ENCODE measurements at places on chromosomes 4 and X.

GRCh38 chrX:10620121-10620699, at the start of gene MID1:
MID1 (minus strand) TSS chrX:10620585; CDS start chrX:10567547, 53,038 bp downstream.
- peak; percentile 88 for ATAC-seq

GRCh38 chr4:24930151-24930550, 17.3 kb upstream of the CCDC149 start:
- no peak for ATAC-seq

DNA sequence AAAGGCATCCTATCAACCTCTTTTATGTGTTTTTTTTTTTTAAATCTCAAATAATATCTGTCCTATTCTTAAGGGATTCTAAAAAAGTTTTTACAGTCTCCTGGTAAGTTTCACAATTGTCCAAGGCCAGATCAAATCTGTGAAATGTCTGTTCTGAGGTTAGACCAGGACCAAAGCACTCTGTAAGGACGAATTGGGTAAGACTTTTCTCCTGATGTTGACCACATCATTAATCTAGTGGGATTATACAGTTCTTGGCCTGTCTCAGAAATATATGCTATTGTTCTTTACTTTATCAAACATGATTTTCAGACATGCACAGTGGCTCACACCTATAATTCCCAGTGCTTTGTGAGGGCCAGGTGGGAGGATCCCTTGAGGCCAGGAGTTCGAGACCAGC, 45.8 kb upstream of the TMEM131L start:
- no peak for ATAC-seq

- no peak for ATAC-seq
Observed at GRCh38 chr4:10947898-10948297, 263.3 kb upstream of the CLNK start.

DNA sequence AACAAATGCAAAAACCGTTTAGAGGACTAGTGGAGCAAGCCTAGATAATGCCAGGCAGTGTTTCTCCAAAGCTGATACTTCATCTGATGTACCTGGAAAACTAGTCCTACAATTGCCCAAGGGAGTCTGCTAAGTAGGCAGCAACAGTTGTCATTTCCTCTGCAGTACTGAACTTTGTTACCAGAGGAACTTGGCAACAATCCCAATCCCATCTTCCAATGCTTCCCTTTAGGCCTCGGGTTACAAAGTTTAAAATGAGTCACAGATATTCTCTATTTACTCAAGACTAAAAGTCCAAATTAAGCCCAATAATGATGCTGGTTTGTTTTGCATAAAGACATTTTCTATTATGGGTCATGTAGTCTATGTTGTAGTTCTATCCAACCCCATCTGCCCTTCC, 120.0 kb upstream of the GLRA2 start:
- no peak for ATAC-seq

- ATAC-seq: no peak
Observed at GRCh38 chr4:150082241-150082640, 4.0 kb downstream of the DCLK2 start.

- no peak for ATAC-seq
Observed at GRCh38 chr4:62822306-62822705, 1586.9 kb downstream of the TECRL start.

GRCh38 chr4:16858275-16858752, 40.1 kb downstream of the LDB2 start:
- ATAC-seq: no peak

GRCh38 chr4:8855818-8856245, 15.8 kb downstream of the HMX1 start:
- no peak for ATAC-seq

- no peak for ATAC-seq
Observed at GRCh38 chr4:36841583-36842326, 402.8 kb upstream of the NWD2 start.

- ATAC-seq: no peak
Observed at GRCh38 chrX:40279762-40280161, 182.0 kb upstream of the BCOR start.

DNA sequence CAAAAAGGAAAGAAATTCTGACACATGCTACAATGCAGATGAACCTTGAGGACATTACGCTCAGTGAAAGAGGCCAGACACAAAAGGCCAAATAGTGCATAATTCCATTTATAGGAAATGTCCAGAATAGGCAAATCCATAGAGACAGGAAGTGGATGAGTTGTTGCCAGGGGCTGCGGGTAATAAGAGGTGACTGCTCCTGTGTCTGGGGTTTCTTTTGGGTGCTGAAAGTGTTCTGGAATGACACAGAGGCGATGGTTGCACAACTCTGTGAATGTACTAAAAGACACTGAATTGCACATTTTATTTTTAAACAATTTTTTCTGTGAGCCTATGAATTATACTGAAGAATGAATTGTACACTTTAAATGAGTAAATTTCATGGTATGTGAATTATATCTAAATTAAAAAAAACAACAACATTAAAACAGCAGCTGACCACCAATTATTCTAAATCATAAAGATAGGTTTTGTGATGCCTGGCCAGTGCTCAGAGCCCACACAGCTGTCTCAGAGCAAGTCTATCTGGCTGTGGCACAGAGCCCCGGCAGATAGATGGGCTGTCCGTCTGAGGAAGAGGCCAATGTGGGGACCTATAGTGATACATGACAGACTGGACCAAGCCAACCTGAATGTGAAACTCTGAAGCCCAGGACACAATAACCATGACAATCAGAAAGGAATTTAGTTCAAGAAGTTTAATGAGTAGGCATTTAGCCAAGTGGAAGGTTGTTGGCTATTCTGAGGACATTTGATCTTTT, 23.5 kb upstream of the IRAK1 start:
- ATAC-seq: peak; percentile 41

GRCh38 chrX:63101879-63102620, 249.1 kb downstream of the SPIN4 start:
- ATAC-seq: no peak

DNA sequence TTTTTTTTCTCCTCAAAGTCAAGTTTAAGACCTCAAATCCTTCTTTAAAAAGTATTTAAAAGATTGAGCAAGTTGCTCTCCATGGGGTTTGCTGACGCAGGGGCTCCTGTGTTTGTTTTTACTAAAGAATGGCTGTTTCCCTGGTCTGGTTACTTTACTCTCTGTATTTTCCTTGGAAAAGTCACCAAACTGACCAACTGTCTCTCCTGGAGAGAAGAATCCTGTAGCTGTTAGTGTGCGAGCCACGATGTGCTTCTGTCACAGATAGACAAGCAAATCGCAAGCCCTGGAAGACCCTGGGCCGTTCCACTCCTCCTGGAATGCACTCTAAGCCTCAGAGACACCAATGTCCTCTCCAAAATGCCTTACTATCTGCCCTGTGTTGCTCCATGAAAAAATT, 212.1 kb downstream of the CHIC2 start:
- ATAC-seq: no peak

DNA sequence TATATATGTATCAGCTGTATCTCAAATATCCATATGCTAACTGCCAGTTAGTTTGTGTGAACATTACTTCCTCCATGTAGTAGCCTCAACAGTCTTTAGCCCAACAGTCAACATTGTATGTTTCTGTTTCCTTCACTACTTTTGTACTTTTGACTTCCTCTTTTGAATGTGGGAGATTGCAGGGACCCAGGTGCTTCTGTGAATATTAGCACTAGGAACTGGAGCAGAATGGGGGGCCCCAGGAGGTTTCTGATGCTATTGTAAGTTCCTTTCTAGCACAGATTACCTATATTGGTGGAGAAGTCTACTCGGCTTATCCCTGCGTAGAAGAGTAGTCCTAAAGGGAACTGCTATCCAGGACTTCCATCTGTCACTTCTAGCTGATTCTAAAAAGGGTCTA, 2.3 kb downstream of the PLAC8 start:
- ATAC-seq: no peak

GRCh38 chrX:136589966-136590365, 58.0 kb downstream of the VGLL1 start:
- no peak for ATAC-seq

- ATAC-seq: no peak
Observed at GRCh38 chrX:24260842-24261550, 52.9 kb downstream of the SUPT20HL2 start.

DNA sequence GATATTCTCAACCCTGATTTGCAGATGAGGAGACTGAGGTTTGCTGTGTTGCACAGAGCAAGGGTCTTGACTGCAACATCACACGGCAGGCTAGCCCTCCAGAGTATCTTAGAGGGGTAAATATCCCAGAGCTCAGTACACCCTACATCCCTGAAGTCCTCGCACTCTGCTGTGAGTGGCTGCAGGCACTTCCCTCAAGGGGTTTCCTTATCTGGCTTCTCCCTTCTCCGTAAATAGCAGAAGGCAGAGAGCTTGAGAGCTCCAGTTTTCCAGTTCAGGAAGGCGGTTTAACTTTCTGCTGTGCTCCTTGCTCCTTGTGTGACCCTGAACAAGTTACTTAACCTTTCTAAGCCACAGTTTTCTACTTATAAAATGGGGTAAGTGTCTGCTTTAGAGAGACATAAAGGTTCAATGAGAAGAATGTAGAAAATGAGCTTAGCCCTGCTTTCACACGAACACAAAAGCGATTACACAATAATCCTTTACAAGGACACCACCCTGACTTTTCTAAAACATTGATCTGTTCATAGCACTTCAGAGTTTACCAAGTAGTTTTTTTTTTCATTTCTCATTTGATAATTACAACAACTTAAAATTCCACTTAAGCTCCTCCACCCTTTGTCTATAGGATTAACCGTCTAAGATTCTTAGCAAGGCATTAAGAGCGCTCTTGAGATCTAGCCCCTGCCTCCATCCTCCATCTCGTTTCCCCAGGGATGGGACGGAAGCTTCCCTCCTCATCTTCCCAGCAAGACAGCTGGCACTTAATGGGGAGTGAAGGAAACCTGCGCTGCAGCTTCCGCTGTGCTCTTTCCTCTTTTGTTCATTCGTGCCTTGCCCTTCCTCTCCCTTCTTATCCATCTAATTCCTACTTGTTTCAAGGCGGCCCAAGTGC, 68.4 kb downstream of the TAPT1 start:
- ATAC-seq: no peak

- ATAC-seq: no peak
Observed at GRCh38 chr4:176409627-176410026, 89.9 kb downstream of the SPCS3 start.

- no peak for ATAC-seq
Observed at GRCh38 chr4:44425614-44426208, 22.9 kb downstream of the KCTD8 start.

- no peak for ATAC-seq
Observed at GRCh38 chr4:2694691-2695090, 61.4 kb downstream of the TNIP2 start.

GRCh38 chr4:40842725-40843423, 93.1 kb downstream of the NSUN7 start:
- ATAC-seq: peak; percentile 17

GRCh38 chr4:2105559-2105958, 46.4 kb downstream of the NAT8L start:
- no peak for ATAC-seq

DNA sequence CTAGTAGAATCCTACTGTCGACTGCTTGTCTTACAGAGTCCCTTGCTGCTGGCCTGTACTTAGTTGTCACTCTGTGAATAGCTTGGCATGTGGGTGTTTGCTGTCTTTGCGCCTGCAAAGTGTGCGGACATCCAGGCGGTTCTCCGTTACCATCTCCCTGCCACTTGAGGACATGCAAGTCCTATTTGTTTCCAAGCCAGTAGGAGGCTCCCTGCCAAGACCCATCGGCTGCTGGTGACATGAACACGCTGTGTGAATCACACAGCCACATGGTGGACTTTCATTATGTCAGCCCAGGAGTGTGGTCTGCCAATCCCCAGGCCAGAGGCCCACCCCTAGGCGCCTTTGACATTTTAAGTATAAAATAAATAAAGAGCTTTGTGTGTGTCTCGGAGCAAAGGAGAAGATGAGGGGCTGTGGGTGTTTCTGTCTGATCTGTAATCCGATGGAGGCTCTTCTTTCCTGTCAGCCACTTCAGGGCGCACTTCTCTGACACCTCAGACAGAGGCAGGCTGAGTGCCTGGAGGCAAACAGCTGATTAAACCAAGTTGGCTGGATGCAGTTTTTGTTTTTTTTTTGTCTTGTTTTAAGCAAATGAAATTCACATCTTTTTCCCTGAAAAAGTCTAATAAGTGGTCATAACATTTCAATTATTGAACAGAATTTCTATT, 51.5 kb downstream of the ALPK1 start:
- ATAC-seq: peak; percentile 99

GRCh38 chr4:169164669-169165415, 105.9 kb downstream of the SH3RF1 start:
- no peak for ATAC-seq

GRCh38 chrX:74453178-74453577, 31.9 kb downstream of the SLC16A2 start:
- ATAC-seq: no peak

DNA sequence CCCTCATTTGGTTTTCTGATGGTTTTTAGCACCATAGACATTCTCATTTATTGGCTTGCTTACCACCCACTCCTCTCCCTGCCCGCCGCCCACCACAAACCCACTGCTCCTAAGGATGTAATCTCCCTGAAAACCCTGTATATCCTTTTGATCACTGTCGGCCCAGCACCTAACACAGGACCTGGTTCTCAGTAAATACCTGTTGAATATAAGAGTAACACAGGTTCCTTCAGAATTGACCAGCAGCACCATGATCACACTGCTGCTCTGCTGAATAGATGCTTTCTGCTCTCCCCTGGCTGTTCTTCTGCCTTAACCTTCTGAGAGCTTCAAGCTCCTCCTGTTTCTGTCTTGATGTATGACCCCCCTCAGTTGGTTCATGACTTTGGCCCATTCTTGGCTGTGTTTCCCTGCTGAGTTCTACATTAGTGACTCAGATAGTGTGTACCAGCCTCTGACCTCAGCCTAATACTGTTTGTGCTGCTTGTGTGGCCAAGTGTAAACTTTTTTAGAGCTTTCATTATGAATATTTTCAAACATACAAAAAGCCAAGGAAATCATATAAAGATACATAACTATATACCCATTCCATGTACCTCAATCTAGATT, 265.3 kb downstream of the FRMPD4 start:
- ATAC-seq: no peak

- ATAC-seq: no peak
Observed at GRCh38 chr4:59966758-59967157, 1233.4 kb upstream of the ADGRL3 start.

GRCh38 chrX:116181300-116181699, 10.8 kb downstream of the AGTR2 start:
- no peak for ATAC-seq

DNA sequence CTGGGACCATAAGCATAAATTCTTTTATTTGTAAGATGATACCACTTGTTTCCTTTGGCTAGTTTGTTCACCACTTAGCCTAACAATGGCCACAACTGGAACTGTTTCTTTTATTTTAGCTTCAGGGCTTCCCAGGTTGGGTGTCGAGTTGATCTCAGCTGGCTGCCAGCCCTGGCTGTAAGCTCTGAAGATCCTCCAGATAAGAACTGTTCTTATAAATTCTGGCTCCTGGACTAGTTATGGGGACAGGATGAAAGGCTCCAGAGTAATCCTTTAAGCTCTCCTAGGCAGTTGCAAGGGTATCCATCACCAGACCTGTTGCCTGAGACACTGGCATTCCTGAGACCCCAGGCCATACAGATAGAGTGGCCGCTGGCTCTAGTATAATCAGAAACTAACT, 129.4 kb upstream of the ACSL4 start:
- no peak for ATAC-seq

DNA sequence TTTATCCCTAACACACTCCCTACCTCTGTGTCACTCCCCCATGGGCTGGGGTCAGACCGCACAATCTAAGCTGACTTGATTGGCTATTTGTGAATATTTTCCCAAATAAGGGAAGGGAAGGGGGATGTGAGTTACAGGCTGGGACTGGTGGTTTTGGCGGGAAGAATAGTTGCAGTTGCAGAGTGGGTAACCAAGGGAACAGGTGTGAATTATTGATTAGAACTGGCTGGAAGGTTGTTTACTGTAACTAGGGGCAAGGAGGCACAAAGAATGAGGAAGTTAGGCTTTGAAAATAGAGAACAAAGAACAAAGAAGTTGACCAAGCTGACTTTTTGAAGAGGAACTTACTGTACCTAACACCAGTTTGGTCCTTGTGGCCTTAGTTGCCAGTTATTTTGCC, 88.0 kb upstream of the XAGE2 start:
- no peak for ATAC-seq

Data from motor neuron (in vitro differentiated cells).